Upper lobe of left lung (tissue), 6 donors: ENCODE measurements at places on chromosomes 3 and 15. TPM values are rescaled to one million over a fixed set of nuclear protein-coding genes. Genes with fewer than 3 reads are reported as not detected.
A peak's percentile ranks its signal among the peaks of the same experiment; 100 is the strongest.

- H3K4me3 ChIP-seq: no peak overlapping the region
- H3K4me1 ChIP-seq: no peaks in the 10 kb centered on the region
- DNase-seq: no peak
- H3K36me3 ChIP-seq: no peaks in the 10 kb centered on the region
- no peaks in the 10 kb centered on the region for H3K27me3 ChIP-seq
Measured at GRCh38 chr3:46238386-46238785, 3.9 kb upstream of the CCR3 start.

DNA sequence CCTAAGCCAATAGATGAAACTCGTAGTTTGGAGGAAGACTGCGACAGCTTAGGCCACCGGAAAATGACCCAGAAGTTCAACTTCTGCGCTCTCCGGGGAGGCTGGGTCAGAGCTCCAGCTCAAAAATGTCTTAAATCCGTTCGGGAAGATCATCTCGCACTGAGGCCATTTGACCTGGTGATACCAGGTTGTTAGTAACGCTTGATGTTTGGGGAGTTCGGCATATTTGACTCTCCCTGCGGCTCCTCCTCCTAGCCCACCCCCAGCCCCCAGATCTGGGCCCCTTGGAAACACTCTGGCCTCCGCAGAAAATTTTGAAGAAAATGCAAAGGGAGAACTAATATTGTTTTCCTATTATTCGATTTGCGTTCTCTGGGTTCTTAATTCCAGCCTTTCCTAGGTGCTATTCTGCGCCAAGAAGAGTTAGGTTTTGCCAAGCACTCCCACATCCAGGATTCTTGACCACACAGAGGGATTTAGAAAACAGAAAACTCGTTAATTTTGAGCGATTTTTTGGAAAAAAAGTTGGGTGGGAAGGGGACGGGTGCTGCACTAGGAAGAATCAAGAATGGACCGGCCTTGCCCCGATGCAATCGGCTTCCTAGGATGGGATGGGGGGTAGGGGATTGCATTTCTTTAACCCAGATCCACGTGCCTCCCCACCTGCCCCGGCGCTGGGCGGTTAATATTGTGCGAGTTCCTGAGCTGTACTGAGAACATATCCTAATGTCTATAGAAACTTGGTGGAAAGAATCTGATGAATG, 50.0 kb downstream of the ZIC4 start:
- H3K27me3 ChIP-seq: no peaks in the 10 kb centered on the region
- DNase-seq: no peak
- H3K4me3 ChIP-seq: no peak overlapping the region

GRCh38 chr3:195693428-195694216, 27.2 kb upstream of the MUC20 start:
- H3K4me1 ChIP-seq: no peaks in the 10 kb centered on the region
- no peaks in the 10 kb centered on the region for H3K27me3 ChIP-seq
- H3K4me3 ChIP-seq: no peak overlapping the region
- H3K36me3 ChIP-seq: peaks cover 12% of the 10 kb centered on the region
- no peak overlapping the region for H3K27ac ChIP-seq

- no peak for DNase-seq
- H3K27ac ChIP-seq: peak overlapping the region; percentile 16
- no peak overlapping the region for H3K4me3 ChIP-seq
- H3K36me3 ChIP-seq: no peaks in the 10 kb centered on the region
Measured at GRCh38 chr3:33848624-33849347, 50.4 kb downstream of the PDCD6IP start.

GRCh38 chr3:123880998-123881561, 3.1 kb downstream of the MYLK start:
- no peak overlapping the region for H3K27ac ChIP-seq
- H3K4me1 ChIP-seq: no peaks in the 10 kb centered on the region
- no peak for DNase-seq
- H3K4me3 ChIP-seq: no peak overlapping the region
- peaks cover 3% of the 10 kb centered on the region for H3K27me3 ChIP-seq

DNA sequence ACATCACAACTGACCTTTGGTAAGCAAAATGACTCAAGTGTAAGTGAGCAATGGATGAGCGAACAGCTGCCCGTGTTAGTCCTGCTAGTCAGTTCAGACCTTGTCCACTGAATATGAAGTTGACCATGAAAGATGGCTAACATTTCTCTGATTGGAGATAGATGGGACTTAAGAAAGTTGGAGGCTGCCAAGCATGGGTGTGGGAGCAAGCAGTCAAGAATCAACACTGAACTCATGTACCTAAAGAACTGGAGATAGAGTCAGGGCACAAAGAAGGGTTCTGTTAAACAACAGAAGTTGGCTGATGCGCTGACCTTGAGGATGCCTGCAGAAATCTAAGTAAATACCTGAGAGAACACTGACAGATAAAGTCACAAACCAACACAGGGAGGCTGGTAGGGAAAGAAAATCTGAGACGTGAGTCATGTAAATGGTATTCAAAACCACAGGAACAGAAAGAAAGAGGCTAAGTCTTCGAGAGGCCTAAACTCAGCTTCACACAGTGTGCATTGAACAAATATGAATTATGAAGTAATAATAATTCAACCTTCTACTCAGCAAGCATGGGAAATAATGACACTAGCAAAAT, 30.7 kb upstream of the ANPEP start:
- no peaks in the 10 kb centered on the region for H3K27me3 ChIP-seq
- peaks cover 3% of the 10 kb centered on the region for H3K4me1 ChIP-seq
- DNase-seq: no peak
- H3K36me3 ChIP-seq: no peaks in the 10 kb centered on the region

GRCh38 chr3:64138656-64139375, 86.5 kb downstream of the PRICKLE2 start:
- no peaks in the 10 kb centered on the region for H3K27me3 ChIP-seq
- no peaks in the 10 kb centered on the region for H3K4me1 ChIP-seq
- H3K27ac ChIP-seq: no peak overlapping the region
- no peak for DNase-seq
- no peak overlapping the region for H3K4me3 ChIP-seq

- no peak overlapping the region for H3K4me3 ChIP-seq
- H3K27ac ChIP-seq: no peak overlapping the region
- no peaks in the 10 kb centered on the region for H3K27me3 ChIP-seq
- no peaks in the 10 kb centered on the region for H3K36me3 ChIP-seq
- DNase-seq: no peak
Measured at GRCh38 chr15:33382491-33382890, 71.7 kb downstream of the RYR3 start.

- no peak overlapping the region for H3K27ac ChIP-seq
- no peaks in the 10 kb centered on the region for H3K4me1 ChIP-seq
- H3K27me3 ChIP-seq: no peaks in the 10 kb centered on the region
- no peak overlapping the region for H3K4me3 ChIP-seq
- DNase-seq: no peak
Measured at GRCh38 chr15:89985111-89985510, 16.0 kb upstream of the ZNF710 start.

GRCh38 chr3:176431991-176432390, 765.3 kb downstream of the TBL1XR1 start:
- no peak for DNase-seq
- no peak overlapping the region for H3K4me3 ChIP-seq
- no peaks in the 10 kb centered on the region for H3K4me1 ChIP-seq
- H3K36me3 ChIP-seq: no peaks in the 10 kb centered on the region

- DNase-seq: no peak
- no peaks in the 10 kb centered on the region for H3K27me3 ChIP-seq
- no peak overlapping the region for H3K27ac ChIP-seq
- H3K36me3 ChIP-seq: no peaks in the 10 kb centered on the region
- H3K4me3 ChIP-seq: no peak overlapping the region
- H3K4me1 ChIP-seq: no peaks in the 10 kb centered on the region
Measured at GRCh38 chr3:58999774-59000160, 50.1 kb downstream of the CFAP20DC start.

GRCh38 chr3:113948015-113948917, 453 bp downstream of the ZDHHC23 start:
- peak overlapping the region; percentile 57 for H3K4me3 ChIP-seq
- peak overlapping the region; percentile 62 for H3K27ac ChIP-seq
- peaks cover 8% of the 10 kb centered on the region for H3K4me1 ChIP-seq
- H3K27me3 ChIP-seq: no peaks in the 10 kb centered on the region
- peak; percentile 46 for DNase-seq
- no peaks in the 10 kb centered on the region for H3K36me3 ChIP-seq

DNA sequence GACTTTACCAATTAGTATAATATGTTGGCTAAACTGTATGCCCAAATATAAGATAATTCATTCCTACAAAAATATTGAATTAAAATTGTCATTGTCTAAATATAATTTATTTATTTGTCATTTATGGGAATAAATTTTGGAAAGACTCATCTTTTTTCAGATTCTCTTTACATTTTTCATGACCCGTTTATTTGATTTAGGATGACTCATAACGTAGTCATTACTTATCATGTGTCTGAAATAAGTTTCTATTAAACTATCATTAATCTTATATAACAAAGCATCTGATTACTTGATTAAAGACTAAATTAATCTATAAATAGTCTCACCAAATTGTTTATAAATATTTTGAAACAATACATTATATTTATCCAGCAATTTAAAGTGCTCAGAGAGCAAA, 516.6 kb downstream of the CADM2 start:
- H3K27me3 ChIP-seq: no peaks in the 10 kb centered on the region
- no peak overlapping the region for H3K4me3 ChIP-seq
- no peak for DNase-seq
- no peak overlapping the region for H3K27ac ChIP-seq
- no peaks in the 10 kb centered on the region for H3K4me1 ChIP-seq
- no peaks in the 10 kb centered on the region for H3K36me3 ChIP-seq

- no peaks in the 10 kb centered on the region for H3K4me1 ChIP-seq
- no peaks in the 10 kb centered on the region for H3K27me3 ChIP-seq
- H3K36me3 ChIP-seq: no peaks in the 10 kb centered on the region
- H3K4me3 ChIP-seq: no peak overlapping the region
- H3K27ac ChIP-seq: no peak overlapping the region
- DNase-seq: no peak
Measured at GRCh38 chr3:87287011-87287410, 10.6 kb upstream of the POU1F1 start.

- no peak overlapping the region for H3K4me3 ChIP-seq
- DNase-seq: no peak
- no peaks in the 10 kb centered on the region for H3K36me3 ChIP-seq
Measured at GRCh38 chr15:78717956-78718656, 77.1 kb upstream of the CHRNB4 start.

DNA sequence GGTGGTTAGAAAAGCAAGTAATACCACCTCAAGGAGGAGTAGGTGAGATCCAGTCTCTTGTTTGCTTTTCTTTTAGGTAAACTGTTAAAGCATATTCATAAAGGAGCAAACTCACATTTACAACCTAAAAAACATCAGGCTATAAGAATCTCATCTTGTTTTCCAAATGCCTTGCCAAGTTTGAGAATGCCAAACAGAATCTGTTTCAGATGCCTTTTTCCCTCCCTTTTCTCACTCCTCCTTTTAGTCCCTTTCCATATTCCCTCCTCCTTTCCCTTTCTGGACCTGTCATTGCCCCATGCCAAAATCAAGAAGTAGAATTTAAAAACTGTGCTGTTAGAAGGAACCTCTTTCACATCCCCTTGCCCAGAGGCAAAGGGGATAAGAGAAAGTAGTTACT, 140.3 kb downstream of the ARPP21 start:
- H3K4me1 ChIP-seq: no peaks in the 10 kb centered on the region
- H3K4me3 ChIP-seq: no peak overlapping the region
- no peaks in the 10 kb centered on the region for H3K27me3 ChIP-seq
- no peak overlapping the region for H3K27ac ChIP-seq
- no peaks in the 10 kb centered on the region for H3K36me3 ChIP-seq

- no peak for DNase-seq
- no peaks in the 10 kb centered on the region for H3K27me3 ChIP-seq
- H3K4me3 ChIP-seq: no peak overlapping the region
- no peaks in the 10 kb centered on the region for H3K4me1 ChIP-seq
- no peaks in the 10 kb centered on the region for H3K36me3 ChIP-seq
Measured at GRCh38 chr3:109984976-109985375, 647.6 kb upstream of the DPPA4 start.

DNA sequence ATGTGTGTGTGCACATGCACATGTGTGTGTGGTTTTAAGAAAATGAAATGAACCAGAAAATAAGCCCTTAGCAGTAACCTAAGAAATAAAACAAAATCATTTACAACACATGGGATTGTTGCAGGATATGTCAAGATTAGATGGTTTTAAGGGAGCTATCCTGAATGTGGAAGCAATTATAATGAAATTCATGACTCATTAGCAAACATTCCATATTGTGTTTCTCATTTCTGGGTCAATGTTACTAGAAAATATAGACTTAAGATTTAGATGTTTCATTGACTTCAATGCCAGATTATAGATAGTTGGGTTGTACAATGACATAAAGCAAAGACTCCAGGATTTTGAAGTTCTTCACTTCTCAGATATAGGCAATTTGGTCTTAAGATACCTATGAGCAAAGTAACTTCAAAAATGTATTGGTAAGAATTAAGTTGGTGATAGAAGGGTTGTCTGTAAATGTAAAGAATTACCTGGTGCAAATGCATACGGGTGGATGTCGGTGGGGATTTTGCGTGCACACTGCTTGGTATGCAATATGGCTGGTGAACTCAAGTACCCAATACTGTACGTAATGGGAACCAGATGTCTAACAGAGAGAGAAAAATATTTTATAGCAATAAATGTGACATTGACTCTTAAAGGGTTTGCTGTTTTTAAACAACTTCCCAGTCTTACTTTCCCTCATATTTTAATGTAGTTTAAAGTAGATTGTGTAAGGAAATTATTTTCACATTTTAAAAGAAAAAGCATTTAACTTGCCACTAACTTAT, 53.9 kb upstream of the NR2F2 start:
- H3K36me3 ChIP-seq: no peaks in the 10 kb centered on the region
- no peak overlapping the region for H3K27ac ChIP-seq
- DNase-seq: no peak

- H3K4me1 ChIP-seq: peaks cover 4% of the 10 kb centered on the region
- no peak overlapping the region for H3K27ac ChIP-seq
- DNase-seq: no peak
- H3K27me3 ChIP-seq: no peaks in the 10 kb centered on the region
- no peak overlapping the region for H3K4me3 ChIP-seq
Measured at GRCh38 chr3:151225040-151225975, 22.3 kb upstream of the GPR171 start.

GRCh38 chr3:50418850-50419249, 59.5 kb upstream of the TMEM115 start:
- H3K36me3 ChIP-seq: no peaks in the 10 kb centered on the region
- no peak overlapping the region for H3K27ac ChIP-seq
- peaks cover 1% of the 10 kb centered on the region for H3K4me1 ChIP-seq
- no peak overlapping the region for H3K4me3 ChIP-seq
- no peaks in the 10 kb centered on the region for H3K27me3 ChIP-seq
- no peak for DNase-seq

Gene ACAD9
- total RNA-seq: 39.5 TPM

Gene SLC51B
- 6.0 TPM for total RNA-seq

Gene SLC6A20
- 12.3 TPM for total RNA-seq

Gene ADCY5
- total RNA-seq: 10.5 TPM

Gene LRRC49
- 13.2 TPM for total RNA-seq

Gene NR2F2
- total RNA-seq: 29.3 TPM

Gene CKMT1B
- total RNA-seq: 0.30 TPM

Gene FETUB
- not detected for total RNA-seq

Gene SRGAP3
- 4.6 TPM for total RNA-seq

Gene ISL2
- 0.39 TPM for total RNA-seq
